NCI-H2107 (cell line): ENCODE measurements at places on chromosomes 7 and 10.
A peak's percentile ranks its signal among the peaks of the same experiment; 100 is the strongest.

DNA sequence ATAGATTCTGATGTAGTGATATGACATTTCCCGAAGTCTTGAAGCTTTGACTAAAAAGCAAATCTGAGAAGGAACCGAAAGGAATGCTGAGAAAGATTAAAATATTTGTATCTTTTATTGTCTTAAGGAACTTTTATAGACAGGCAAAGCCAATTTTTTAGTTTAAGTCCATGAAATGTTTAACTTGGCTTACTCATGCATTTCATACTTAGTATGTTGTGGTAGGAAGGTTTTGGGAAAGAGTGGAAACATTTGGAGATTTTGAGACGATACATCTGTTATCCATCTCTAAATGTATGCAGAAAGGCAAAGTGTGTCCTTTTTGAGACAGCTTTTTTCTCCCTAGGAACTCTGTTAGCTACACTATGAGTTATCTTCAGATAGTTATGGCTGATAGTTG, 10.1 kb downstream of the TBC1D12 start:
- no peak for DNase-seq

DNA sequence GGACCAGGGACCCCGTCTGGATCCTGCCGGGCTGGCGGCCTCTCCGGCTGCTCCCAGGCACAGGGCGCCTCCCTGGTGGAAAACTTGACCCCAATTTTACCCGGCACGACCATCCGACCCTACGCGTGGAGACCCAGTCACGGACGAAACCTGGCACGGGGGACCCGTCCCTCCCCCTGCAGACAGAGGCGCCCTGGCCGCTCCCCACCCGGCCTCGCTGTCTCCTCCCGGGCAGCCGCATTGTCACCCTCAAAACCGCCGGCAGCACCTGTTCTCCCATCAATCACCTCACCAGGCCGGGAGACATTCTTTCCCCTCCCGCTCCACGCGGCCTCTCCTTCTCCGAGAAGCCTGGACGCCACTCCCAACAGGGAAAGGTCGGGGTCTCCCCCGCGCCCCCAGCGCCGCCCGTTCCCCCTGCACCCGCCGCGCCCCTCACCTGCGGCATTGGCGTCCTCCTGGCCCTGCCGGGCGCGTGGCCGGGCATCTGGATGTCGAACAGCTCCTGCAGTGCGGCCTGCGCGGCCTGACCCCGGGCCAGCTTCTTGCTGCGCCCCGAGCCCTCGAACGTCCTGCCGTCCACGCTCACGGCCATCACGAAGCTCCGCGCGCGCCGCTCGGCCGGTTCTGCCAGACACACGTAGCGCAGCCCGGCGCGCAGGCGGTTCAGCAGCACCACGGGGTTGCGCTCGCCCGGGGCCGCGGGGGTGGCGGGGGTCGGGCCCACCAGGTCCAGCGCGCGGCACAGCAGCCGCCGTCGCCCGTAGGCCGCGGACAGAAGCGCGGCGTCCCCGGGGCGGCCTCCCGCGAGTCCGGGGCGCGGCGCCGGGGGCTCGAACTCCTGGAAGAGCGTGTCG, 306.6 kb downstream of the WDR37 start:
- no peak for DNase-seq

DNA sequence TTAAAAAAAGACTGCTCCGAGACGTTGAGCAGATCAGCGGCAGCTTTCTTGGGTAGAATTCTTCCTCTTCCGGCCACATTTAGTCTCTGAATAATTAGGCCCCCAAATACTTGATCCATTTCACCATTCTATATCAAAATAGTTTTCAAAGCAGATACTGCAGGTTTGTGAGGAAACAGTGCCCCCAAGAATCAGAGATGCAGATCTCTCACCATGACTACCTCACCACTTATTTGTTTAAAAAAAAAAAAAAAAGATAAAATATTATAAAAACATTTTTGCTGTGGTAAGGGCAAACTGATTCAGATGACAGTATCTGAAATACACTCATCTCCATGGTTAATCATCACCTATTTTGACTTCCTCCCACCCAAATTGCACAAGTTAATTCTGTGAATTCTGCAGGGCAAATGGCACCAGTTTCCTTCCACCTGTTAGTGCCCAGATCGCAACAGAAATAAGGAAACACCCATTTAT, 210.4 kb downstream of the FAM107B start:
- DNase-seq = no peak

GRCh38 chr7:118195837-118196474, 12.0 kb downstream of the LSM8 start:
- peak; percentile 24 for DNase-seq

GRCh38 chr10:43060291-43060690, 16.6 kb upstream of the RET start:
- DNase-seq = no peak

DNA sequence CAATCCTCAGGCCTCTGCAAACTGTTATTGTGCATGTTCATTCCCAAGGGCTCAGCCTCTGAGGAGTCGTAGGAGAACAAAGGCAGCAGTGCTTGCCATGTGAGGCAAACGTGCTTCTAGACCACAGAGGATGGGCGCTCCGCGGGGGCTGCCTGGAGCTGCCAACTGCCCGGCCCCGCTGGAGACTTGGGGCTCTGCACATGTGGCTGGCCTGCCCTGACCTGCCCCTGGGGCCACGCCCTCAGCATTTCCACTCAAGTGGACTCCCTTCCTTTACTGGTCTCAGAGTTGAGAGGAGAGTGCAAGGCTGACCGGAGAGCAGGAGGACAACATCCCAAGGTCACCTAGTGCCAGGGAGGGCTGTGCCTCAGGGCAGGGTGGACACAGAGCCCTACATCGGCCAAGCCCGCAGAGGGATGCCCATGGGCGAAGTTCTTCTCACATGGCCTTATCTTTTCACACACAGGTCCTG, 222.3 kb upstream of the ZNF32 start:
- no peak for DNase-seq
